GM13976 (cell line): ENCODE measurements at places on chromosomes 7 and 10.
A peak's percentile ranks its signal among the peaks of the same experiment; 100 is the strongest.

GRCh38 chr7:24582166-24582565 lies 8.9 kb downstream of the PALS2 start:
- no peak for DNase-seq

DNA sequence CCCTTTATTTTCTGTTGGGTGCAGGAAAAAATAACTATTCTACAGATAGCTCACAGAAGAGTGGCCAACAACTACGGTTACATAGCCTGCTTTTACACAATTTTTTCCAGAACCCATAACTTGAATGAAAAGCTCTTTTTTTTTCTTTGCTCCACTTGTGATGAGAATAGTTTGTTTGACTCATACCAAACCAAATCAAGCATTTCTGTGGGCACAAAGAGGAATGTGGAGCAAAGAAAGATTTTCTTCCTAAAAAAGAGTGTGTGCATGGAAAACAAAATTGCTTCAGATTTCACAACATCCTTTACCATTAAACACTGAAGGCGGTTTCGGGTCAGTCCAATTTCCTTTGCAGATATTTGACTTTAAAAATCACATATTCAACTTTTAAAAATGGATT lies 54.8 kb upstream of the RAB11FIP2 start:
- DNase-seq: no peak

DNA sequence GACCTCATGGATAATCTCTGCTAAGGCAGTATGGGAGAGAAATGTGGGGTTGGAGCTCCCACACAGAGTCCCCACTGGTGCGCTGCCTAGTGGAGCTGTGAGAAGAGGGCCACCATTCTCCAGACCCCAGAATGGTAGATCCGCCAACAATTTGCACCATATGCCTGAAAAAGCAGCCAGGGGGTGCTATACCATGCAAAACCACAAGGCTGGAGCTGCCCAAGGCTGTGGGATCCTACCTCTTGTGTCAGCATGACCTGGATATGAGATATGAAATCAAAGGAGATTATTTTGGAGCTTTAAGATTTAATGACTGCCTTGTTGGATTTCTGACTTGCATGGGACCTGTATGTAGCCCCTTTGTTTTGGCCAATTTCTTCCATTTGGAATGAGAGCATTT lies 27.0 kb upstream of the SAMD9L start:
- DNase-seq: no peak

DNA sequence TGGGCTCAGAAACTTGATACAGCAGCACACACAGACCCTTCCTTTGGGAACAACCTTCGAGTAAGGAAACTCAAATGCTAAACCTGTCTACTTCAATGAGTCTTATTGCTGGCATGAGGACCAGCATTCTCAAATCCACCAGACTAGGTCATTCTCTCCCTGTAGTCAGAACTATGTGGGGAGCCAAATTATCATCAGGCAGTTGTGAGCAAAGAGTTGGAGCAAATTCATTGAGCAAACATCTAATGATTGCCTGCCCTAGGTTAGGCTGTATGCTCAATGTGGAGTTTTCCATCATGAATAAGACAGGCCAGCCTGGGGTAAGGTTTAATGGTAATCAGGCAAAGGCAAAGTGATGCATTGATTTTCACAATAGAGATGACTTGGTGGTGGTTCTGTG lies 3.6 kb downstream of the EPDR1 start:
- no peak for DNase-seq

DNA sequence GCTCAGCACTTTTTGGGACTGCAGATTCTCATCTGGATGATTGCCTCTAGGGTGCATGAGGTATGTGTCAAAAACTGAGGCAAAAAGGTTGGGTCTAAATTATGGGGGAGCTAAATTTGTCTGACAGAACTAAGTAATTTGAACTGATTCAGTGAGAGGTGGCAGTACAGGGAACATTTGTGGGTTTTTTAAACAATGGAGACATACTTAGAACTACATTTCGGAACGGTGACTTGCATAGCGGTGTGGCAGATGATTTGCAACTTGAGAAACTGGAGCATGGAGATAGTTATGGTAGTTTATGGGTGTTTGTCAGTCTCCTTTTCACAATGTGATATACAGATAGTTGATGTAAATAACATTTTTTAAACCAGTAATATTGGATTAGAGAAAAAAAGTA lies 14.6 kb downstream of the TBC1D12 start:
- DNase-seq: no peak

DNA sequence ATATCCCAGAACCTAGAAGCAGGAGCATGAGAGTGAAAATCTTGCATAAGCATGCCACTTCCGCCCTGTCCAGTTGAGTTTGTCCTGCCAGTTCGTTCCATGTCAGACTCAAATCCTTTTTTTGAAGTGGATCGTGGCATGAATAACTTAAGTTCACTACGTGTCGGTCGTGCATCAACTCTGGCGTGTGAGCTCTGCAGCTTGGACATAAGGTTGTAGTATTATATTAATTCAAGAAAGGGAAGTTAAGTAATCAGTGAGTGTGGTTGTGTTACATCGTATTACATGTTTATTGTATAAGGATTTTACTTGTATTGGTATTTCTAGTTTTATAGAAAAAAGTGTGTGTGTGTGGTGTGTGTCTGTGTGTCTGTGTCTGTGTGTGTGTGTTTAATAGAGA lies 23.0 kb downstream of the CDC123 start:
- DNase-seq: no peak

DNA sequence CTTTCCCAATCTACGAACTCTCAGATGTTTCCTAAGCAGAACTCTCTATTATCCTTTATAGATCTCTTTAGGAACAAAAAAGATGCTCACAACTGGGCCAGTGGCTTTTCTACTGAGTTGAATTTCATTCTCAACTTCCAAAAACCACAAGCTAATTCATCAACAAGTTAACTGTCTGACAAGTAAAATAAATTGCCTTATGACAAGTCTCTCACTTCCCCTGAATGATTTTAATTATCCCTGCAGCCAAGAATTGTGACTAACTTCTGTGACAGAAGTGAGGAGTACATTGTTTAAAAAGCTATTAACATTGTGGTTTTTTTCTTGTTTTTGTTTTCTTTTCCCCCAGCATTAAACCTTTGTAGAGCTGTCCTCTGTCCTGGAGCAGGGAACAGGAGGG lies 343.1 kb downstream of the HPSE2 start:
- DNase-seq: no peak

GRCh38 chr7:30191809-30192208 lies 57.0 kb downstream of the MTURN start:
- no peak for DNase-seq

GRCh38 chr7:74228951-74229900 lies 19.4 kb downstream of the LAT2 start:
- peak; percentile 27 for DNase-seq

DNA sequence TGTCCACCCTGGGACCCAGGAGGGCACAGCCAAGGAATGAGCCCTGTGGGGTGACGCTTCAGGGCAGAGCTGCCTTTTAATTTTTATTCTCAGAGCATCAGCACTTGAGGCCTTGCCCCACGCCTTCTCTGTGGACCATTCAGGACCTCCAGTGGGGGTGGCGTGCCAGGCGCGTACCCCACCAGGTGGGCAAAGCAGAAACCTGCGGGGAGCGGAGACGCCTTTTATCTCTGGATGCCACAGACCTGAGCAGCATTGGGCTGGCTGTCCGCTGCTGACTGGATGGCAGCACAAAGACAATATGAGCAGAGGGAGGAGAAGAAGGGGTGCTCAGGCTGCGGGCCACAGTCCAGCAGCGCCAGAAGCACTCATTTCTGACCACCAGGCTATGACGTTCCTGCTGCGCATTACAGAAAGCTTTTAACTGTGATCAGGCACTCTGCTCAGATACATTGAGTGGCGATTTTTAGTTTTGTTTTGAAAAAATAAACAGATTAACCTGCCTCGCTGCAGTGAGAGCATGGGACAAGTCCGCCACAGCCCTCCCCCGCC lies 90.4 kb upstream of the ANLN start:
- no peak for DNase-seq

GRCh38 chr7:41696323-41696916 lies 6.5 kb downstream of the INHBA start:
- peak; percentile 38 for DNase-seq

GRCh38 chr7:78280276-78280675 lies 481.7 kb downstream of the PHTF2 start:
- no peak for DNase-seq

GRCh38 chr7:48563334-48563733 lies 361.0 kb upstream of the CDC14C start:
- DNase-seq: no peak

DNA sequence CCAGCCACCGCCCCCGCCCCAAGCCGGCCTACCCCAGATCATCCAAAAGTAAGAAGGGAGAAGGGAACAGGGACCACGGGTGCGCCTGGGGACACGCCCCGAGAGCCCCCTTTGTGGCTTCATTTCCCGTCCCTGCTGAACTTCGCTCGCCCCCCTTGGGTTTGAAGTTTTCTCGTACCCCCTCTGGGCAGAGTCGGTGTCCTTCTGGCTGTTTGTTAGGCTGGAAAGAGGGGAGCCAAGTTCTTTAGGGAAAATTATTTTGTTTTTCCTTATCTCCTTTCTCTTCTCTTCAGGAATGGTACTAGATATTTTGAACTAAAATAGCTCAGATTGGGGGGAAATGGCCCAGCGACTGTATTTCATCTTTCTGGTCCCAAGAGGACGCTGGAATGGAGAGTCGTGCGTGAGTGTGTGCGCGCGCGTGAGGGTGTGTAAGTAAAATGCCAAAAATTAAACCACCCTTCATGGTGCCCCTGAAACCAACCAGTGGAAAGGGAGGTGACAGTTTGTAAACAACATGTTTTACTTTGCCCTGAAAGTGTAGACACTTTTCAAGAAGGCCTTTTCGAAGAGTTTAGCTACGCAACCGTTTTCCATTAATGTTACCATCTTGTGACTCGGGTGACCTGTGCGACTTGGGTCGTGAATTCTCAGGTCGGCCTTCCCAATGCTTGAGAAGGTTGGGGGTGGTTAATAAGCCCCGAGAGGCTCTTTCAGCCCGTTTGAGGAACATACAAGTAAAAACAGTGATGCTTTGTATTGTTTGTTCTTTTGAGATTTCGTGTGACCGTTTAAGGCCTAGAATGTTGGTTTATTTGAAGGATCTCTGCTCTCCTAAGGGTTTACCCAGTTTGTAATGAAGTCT lies 694 bp downstream of the RBM20 start:
- DNase-seq: no peak

GRCh38 chr7:157523371-157523765 lies 186.6 kb downstream of the DNAJB6 start:
- DNase-seq: no peak

GRCh38 chr7:537911-538634 lies 18.4 kb upstream of the PDGFA start:
- DNase-seq: no peak

GRCh38 chr10:79347894-79348639 lies 798 bp downstream of the PPIF start:
- peak; percentile 87 for DNase-seq

- DNase-seq: no peak
These were observed 29.8 kb downstream of the PDLIM1 start for GRCh38 chr10:95260909-95261552.

DNA sequence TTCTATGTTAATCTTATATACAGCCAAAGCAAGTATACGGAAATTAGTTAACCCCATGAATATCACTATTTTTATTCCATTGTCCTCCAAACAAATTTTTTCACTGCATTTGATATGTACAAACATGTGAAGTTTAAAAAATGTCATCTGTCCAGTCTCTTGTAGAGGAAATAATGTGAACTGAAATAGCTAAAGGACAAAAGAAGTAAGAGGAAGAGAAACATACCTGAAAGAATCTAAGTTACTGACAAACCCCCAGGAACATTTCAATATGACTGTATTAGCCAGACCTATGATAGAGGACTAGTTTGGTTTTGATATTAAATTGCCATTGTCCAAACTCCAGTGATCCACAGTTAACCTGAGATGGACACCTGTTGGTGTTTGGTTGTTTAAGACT lies 80.6 kb downstream of the NRCAM start:
- no peak for DNase-seq

DNA sequence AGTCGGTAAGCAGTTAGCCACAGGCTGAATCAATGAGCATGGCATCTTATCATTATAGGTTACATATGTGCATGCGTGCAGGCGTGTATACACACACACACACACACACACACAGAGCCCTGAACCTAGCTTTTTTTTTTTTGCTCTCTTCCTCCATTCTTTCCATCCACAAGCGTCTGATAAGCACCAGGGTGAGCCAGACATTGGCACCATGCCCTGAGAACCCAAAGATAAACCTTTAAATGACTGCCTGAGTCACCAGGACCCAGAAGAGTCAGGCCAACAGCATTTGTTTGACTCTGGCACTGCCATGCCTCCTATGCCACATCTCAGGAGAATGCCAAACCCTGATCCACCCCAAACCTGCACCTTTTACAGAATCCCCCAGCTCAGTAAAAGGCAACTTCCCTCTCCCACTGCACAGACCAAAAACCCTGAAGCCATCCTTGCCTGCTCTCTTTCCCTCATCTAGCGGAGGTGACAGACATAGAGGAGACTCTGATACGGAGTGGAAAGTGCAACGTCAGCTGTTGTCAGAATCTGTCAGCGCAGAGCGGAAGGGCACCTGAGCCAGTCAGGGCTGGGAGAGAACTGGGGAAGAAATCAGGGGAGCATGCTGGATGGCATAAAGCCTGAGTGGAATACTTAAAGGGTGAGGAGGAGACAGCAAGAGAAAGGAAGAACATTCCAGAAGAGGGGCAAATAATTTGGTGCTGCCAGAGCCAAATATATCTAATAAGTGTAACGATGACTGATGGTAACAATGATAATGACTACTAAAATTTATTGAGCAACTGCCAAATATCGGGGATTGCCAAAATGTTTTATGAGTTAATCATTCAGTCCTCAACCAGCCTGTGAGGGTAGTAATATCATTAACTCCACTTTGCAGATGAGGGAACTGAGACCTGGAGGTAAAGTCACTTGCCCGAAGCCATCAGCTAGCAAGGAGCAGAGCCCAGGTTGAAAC lies 3.2 kb downstream of the PARP12 start:
- DNase-seq: no peak

DNA sequence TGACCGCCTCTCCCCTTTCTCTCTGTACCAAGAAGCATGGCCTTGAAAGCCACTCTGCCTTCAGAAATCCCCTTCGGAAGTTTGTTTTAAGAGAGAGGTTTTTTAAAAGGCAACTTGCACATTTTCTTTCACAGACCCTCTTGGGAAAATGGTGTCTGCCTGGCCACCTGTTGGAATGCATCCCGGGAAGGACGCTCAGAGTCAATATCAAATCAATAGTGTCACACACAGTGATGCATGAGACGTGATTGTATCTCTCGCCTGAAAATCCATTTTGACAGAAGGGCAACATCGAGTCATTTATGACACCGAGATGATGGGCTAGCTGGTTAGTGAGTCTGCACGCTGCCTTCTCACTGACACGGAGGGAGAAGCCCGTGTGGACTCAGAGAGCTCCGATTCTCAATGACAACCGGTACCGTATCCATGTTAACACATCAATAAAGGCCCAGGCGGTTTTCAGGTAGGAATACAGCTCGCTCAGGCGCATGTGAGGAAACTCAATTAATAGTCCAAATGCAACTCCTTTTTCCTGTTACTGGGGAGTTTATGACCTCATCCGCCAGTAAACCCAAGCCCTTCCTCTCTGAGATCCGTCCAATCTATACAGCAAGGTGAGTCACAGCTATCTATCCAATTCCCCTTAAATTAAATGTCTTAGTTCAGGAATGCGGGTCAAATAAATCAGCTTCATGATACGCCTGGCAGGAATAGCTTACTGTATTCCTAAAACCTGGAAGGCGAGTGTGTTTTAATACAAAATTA lies 621.5 kb upstream of the MKI67 start:
- DNase-seq: no peak
